ENCODE measurements at places on chromosomes 2 and 18. TPM values are rescaled to one million over a fixed set of nuclear protein-coding genes. Genes with fewer than 3 reads are reported as not detected.

- no peaks in the 10 kb centered on the region for H3K36me3 ChIP-seq
- no peak for DNase-seq
- peaks cover 29% of the 10 kb centered on the region for H3K4me1 ChIP-seq
- H3K27me3 ChIP-seq, result no peaks in the 10 kb centered on the region
- H3K27ac ChIP-seq, result no peak overlapping the region
Observed at GRCh38 chr2:213122725-213123124, 28.7 kb downstream of the IKZF2 start.

DNA sequence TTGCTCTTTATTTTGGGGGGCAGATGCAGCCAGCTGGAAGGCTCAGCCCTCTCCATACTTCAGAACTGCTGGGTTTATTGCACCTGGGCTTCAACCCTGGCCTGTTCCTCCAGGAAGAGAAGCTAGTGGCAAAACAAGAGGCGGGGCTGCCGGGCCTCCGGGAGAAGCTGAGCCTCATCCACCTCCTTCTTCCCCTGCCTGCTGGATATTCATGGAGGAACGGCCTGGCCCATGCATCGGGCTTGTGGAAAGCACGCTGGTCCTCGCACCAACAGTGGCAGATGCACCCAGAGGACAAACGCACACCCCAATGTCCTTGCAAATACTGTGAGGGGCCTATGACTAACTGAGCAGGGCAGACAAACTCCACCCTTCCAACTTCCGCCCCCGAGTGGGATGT lies 30.6 kb downstream of the FAM178B start:
- H3K4me3 ChIP-seq, result no peak overlapping the region
- H3K4me1 ChIP-seq, result peaks cover 55% of the 10 kb centered on the region
- H3K36me3 ChIP-seq, result no peaks in the 10 kb centered on the region
- no peak overlapping the region for H3K27ac ChIP-seq
- no peak for DNase-seq

DNA sequence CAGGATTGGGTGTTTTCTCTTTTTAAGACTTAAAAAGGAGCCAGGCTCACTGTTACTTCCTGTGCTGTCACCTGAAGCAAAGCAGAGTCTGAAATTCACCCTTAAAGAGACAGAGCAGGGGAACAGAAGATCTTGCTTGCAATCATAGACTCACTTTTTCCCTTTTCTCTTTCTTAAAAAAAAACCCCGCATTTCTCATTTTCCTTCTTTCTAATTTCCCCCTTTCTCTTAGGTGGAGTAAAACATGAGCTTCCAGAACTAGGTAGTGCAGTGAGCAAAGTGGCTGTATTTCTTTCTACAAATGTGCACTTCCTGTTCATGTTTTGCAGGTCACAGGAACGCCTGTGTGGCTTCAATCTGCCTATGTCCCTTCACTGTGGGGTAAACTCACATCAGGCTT lies 381.2 kb downstream of the LPIN1 start:
- no peak overlapping the region for H3K27ac ChIP-seq
- H3K27me3 ChIP-seq, result no peaks in the 10 kb centered on the region
- no peaks in the 10 kb centered on the region for H3K36me3 ChIP-seq
- H3K4me1 ChIP-seq, result no peaks in the 10 kb centered on the region
- H3K4me3 ChIP-seq, result no peak overlapping the region
- no peak for DNase-seq

GRCh38 chr2:110124038-110124825 lies 8.6 kb upstream of the MALL start:
- no peaks in the 10 kb centered on the region for H3K27me3 ChIP-seq
- no peak overlapping the region for H3K27ac ChIP-seq
- no peaks in the 10 kb centered on the region for H3K36me3 ChIP-seq
- H3K4me1 ChIP-seq, result no peaks in the 10 kb centered on the region
- H3K4me3 ChIP-seq, result no peak overlapping the region

DNA sequence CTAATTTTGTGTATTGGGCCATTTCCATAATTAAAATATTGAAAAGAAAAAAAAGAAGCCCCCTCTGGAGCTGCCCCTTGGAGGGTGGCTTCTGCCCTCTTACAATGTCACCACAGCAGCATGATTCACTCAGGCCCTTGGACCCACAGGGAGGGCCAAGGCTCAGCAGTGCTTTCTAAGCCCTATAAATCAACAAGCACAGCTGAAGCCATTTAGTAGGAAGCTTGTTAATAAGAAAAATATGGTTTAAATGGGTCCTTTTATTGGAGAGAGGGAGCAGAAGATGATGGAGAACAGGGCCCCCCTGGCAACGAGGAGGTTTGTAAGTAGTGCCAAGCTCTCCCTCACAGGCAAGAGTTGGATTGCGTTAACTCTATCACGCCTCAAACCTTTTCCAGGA lies 107.6 kb upstream of the FZD7 start:
- no peaks in the 10 kb centered on the region for H3K36me3 ChIP-seq
- no peaks in the 10 kb centered on the region for H3K4me1 ChIP-seq
- no peak overlapping the region for H3K4me3 ChIP-seq
- DNase-seq, result no peak

DNA sequence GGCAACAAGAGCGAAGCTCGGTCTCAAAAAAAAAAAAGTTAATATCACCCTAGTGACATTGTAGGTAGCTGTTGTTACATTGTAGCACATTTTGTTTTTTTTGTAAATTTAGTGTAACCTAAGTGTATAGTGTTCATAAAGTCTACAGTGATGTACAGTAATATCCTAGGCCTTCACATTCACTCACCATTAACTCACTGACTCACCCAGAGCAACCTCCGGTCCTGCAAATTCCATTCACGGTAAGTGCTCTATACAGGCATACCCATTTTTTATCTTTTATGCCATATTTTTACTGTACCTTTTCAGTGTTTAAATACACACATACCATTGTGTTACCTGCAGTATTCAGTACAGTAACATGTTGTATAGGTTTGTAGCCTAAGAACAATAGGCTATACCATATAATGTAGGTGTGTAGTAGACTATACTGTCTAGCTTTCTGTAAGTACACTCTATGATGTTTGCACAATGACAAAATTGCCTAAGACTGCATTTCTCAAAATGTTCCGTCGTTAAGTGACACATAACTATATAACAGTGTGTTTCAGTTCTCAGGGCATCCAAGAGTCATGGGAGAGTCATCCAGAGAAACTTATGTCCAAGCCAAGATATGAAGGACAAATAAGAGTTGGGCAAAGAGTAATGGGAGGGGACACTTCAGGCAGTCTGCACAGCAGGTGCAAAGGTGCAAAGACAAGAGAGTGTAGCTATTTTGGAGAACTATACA lies 68.4 kb downstream of the TANK start:
- no peak overlapping the region for H3K4me3 ChIP-seq
- no peak for DNase-seq

GRCh38 chr2:69559442-69560146 lies 83.9 kb downstream of the AAK1 start:
- H3K4me3 ChIP-seq, result no peak overlapping the region
- H3K27me3 ChIP-seq, result no peaks in the 10 kb centered on the region
- no peak overlapping the region for H3K27ac ChIP-seq
- DNase-seq, result no peak

GRCh38 chr2:110131166-110131565 lies 15.5 kb upstream of the MALL start:
- H3K27ac ChIP-seq, result no peak overlapping the region
- DNase-seq, result no peak
- no peaks in the 10 kb centered on the region for H3K36me3 ChIP-seq
- peaks cover 9% of the 10 kb centered on the region for H3K4me1 ChIP-seq

GRCh38 chr2:70643715-70644114 lies 90.1 kb upstream of the TGFA start:
- DNase-seq, result no peak
- H3K27me3 ChIP-seq, result no peaks in the 10 kb centered on the region
- H3K4me3 ChIP-seq, result no peak overlapping the region
- no peaks in the 10 kb centered on the region for H3K36me3 ChIP-seq
- no peak overlapping the region for H3K27ac ChIP-seq
- no peaks in the 10 kb centered on the region for H3K4me1 ChIP-seq

- H3K27ac ChIP-seq, result no peak overlapping the region
- no peaks in the 10 kb centered on the region for H3K36me3 ChIP-seq
- no peaks in the 10 kb centered on the region for H3K27me3 ChIP-seq
- DNase-seq, result no peak
- no peaks in the 10 kb centered on the region for H3K4me1 ChIP-seq
- H3K4me3 ChIP-seq, result no peak overlapping the region
Observed at GRCh38 chr2:143928613-143929012, 591.3 kb downstream of the ZEB2 start.

GRCh38 chr2:72211777-72212485 lies 64.3 kb upstream of the CYP26B1 start:
- peaks cover 9% of the 10 kb centered on the region for H3K4me1 ChIP-seq
- H3K4me3 ChIP-seq, result no peak overlapping the region
- H3K36me3 ChIP-seq, result no peaks in the 10 kb centered on the region
- DNase-seq, result no peak
- peak overlapping the region; percentile 59 for H3K27ac ChIP-seq
- no peaks in the 10 kb centered on the region for H3K27me3 ChIP-seq

- no peak overlapping the region for H3K27ac ChIP-seq
- H3K4me3 ChIP-seq, result no peak overlapping the region
- H3K27me3 ChIP-seq, result no peaks in the 10 kb centered on the region
- H3K36me3 ChIP-seq, result no peaks in the 10 kb centered on the region
Observed at GRCh38 chr2:1406434-1406833, 6.8 kb upstream of the TPO start.

The RNF152 gene
- 22.7 TPM for total RNA-seq

The CNDP1 gene
- not detected for total RNA-seq

The MYO7B gene
- not detected for total RNA-seq

The ALK gene
- not detected for total RNA-seq

The SERPINB3 gene
- 668 TPM for total RNA-seq

The ST8SIA3 gene
- not detected for total RNA-seq

The THOC1 gene
- total RNA-seq, result 29.5 TPM

The FRZB gene
- 0.57 TPM for total RNA-seq

The CHRND gene
- not detected for total RNA-seq

The GRB14 gene
- total RNA-seq, result 1.2 TPM

The HOXD12 gene
- total RNA-seq, result not detected
